ENCODE measurements at places on chromosomes 11 and 22.
A peak's percentile ranks its signal among the peaks of the same experiment; 100 is the strongest.

- no peak for DNase-seq
These were observed 3.7 kb upstream of the MIEF1 start for GRCh38 chr22:39498368-39498767.

DNA sequence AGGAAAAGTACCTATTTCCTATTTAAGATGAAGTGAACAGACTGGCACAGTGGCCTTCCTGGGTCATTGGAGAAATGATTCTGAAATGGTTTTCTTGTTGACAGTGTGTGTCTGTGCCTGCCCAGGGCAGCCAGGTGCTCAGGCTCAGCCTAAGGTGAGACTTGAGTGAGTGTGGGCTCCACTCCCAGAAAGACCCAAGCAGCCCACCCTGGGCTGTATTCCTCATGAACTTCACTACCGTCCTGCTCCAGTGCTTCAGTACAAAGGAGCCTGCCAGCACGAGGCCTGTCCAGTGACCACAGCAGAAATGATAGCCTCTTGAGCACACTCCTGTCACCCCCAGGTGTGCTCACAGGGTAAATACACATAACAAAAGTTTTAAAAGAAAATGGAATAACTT is 49.5 kb downstream of the GAB4 start:
- no peak for DNase-seq

DNA sequence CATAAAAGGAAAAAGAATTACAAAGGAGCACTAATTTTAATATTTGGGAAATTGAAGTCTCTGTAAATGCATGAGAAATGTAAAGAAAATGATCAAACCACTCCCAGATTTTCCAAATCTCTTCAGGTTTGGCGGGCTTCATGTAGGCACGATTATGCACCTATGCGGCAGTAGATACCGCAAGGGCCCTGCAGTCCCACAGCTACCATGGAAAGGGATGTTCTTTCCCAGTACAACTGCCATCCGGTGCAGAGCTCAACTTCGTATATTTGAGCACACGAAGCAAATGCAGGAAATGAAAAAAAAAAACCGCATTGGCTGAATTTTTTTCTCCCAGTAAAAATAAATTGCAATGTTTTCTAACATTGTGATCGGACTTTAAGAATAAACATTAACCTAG is 1.4 kb downstream of the SLC17A6 start:
- no peak for DNase-seq

DNA sequence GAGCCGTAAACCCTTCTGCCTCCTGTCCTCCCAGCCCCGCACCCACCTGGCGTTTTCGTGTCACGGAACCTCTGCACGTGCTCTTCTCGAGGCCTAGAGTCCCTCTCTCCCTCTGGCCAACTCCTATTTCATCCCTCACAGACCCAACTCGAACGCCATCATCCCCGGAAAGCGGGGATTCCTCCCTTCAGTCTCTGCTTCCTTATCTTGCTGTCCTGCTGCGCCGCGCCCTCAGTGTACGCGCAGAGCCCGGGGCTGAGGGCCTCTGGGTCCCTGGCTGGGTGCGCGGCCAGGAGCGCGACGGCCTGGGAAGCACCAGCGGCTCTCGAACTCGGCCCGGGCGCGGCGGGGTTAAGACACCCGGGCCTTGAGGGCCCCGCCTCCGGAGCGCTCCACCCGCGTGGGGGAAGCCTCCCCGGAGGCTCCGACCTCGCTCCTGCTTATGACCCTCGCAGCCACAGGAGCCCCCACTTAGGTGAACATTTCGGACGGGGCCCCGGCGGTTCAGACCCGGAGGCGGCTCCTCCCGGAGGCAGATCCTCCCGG is 398 bp upstream of the ATG16L2 start:
- DNase-seq = no peak

DNA sequence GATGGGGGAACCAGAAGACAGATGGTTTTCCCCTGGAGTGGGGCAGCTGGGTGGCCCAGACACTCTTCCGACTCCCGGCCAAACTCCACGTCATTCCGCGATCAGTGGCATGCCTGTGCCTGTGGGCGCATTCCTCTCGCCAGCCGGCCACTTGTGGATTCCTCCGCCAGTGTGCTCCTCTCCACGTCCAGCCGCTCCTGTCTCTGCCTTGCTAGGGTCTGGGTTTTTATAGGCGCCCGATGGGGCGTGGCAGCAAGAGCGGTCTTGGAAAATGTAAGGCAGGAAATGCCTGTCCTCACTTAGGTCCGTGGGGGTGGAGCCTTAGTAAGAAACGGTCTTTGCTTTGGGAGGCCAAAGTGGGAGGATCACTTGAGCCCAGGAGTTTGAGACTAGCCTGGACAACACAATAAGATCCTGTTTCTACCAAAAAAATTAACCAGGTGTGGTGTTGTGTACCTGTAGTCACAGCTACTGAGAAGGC is 81.6 kb upstream of the SEPTIN5 start:
- DNase-seq = no peak

DNA sequence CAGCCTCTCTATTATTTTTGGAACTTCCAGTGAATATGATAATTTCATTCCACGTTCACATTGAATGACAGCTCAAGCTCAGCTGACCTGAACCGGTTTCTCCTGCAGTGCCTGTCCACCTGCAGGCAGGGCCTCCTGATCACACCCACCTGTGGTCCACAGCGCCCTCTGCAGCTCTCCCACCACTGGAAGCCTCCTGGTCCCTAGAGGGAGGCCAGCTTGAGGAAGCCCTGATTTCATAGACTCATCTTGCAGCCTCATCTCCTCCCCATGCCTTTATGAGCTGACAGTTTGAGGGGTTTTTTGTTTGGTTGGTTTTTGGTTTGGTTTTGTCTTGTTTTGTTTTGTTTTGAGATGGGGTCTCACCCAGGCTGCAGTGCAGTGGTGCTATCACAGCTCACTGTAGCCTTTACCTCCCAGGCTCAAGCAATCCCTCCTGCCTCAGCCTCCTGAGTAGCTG is 29.9 kb upstream of the MALAT1 start:
- no peak for DNase-seq

- no peak for DNase-seq
These were observed 18.2 kb downstream of the GNB1L start for GRCh38 chr22:19836512-19836911.

- DNase-seq = no peak
These were observed 2.7 kb downstream of the SYCE3 start for GRCh38 chr22:50560034-50560433.

- peak; percentile 17 for DNase-seq
These were observed 22.2 kb downstream of the CYB5R2 start for GRCh38 chr11:7651140-7651551.

DNA sequence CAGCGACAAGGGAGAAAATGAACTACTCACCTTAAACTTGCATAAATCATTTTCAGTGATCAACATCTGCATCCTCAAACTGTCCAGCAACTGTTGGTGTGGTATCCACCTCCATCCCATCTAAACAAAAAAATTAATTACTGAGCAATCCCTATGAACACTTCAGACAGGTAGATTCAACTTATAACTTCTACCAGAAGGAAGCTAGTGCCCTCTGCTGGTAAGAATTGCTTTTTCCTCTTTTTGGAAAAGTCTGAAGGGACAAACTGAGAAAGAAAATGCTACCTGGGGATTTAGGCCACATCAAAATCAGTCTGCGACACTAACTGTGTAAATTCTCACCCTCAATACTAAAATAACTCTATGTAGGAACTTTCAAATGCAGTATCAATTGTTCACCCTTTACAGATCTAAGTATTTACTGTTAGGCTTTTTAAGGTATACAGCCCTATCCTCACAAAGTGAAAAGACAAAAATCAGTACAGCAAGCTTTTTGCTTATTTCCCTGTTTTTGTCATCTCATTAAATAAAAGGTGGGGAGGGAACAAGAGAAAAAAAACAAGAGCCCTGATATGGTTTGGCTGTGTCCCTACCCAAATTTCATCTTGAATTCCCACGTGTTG is 17.9 kb downstream of the CLNS1A start:
- DNase-seq = peak; percentile 14

GRCh38 chr11:100892886-100893285 is 205.8 kb downstream of the ARHGAP42 start:
- no peak for DNase-seq

- peak; percentile 82 for DNase-seq
These were observed 59.4 kb upstream of the A4GALT start for GRCh38 chr22:42780070-42780540.

- no peak for DNase-seq
These were observed 107.7 kb upstream of the CLMP start for GRCh38 chr11:123302751-123303195.

GRCh38 chr22:40694411-40694810 is 15.1 kb downstream of the MCHR1 start:
- DNase-seq = no peak

DNA sequence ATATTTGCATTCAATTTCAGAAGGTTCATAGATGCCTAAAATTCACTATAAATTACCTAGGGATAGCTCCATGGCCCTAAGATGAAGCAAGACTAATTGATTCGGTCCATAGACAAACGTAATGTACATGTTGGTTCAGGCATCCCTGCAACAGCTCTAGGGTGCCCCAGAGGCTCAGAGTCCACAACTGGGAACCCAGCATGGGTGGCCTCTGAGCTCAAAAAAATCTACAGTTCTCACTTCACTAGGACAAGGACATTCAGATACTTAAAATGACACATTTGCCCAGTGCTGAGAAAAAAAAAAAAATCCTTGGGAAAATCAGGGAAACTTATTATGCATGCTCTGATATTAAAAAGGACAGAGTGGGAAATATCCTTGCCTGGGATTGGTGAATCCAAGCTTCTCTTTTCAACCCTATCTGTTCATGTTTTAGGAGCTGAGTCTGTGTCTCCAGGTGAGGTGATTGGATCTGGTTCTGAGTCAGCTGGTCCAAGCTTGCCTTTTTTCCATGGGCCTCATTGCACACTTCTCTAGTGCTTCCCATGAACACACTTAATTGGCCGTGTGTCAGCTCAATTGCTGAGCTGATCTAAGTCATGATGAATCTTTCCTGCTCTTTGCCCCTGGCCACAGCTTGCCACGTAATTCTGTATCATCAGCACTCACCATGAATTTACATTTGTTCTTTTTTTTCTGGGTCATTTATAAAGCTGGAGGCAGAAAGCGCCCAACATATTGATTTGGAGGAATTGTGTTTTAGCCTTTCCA is 116.3 kb upstream of the RCN1 start:
- peak; percentile 59 for DNase-seq

- DNase-seq = no peak
These were observed 31.1 kb downstream of the FAM83F start for GRCh38 chr22:40025856-40026255.

DNA sequence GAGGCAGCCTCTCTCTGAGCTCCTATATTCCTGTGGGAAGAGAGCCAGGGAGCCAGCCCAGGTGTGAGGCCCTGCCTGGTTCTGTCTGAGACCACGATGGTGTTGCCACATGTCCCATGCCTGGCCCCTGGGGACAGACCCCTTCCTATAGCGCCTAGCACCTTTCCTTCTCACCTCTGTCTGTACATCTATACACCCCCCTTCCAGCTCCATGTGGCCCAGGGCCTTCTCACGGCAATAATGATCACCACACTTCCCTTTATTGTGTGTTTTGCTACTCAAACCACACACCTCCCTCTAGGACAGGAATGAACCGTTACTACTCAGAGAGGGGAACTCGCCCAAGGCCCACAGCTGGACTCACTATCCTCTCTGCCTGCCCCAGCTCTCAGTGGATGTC is 12.8 kb downstream of the CD82 start:
- no peak for DNase-seq

Measured in GM04504 (cell line).